Fibroblast of villous mesenchyme (primary cell): ENCODE measurements at places on chromosomes 5 and 9.
A peak's percentile ranks its signal among the peaks of the same experiment; 100 is the strongest.

DNA sequence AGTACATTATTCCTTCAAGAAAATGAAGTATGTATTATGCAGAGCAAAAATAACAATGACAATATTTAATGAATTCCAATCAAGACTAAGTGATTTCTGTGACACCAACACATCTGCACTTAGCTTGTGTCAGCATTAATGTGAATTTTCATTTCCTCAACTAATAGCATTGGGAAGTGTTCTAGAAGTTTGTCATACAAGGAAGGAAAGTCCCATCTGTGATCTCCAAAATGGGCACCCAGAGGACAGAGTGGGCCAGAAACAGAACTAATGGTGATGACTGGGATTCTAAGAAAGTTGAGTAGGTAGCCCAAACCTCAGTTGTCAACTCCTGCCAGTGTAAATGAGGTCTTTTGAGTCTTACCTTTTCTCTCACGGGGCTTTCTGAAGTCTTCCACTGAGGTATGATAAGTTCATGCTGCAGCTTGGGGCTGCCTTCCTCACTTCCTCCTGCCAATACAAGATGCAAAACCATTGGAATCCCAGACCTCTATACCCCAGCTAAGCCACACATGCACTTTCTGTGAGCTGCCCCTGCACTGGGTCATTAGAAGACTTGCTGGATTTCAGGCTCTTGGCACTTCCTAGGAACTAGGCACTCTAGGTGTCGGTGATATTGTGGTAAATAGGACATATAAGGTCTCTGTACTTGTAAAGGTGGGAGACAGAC lies 4.9 kb downstream of the ADAM19 start:
- DNase-seq, result no peak

DNA sequence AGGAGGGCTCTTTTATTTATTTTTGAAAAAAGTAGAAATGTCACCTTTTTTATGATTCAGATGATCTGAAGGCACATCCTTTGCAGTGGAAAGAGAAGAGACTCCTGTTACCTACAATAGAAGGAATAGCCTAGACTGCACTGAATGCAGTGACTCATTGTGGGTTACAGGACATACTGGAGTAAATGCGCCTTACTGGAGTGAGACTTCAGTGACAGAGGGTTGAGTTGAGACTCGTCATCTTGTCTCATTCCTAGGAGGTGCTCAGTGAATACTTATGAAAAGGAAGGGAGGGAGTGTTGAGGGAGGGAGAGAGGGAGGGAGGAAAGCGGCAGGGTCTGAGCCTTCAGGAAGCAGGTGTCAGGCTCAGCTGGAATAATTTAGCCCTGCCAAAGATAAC lies 25.2 kb downstream of the ANKRA2 start:
- DNase-seq, result no peak

- no peak for DNase-seq
Observed at GRCh38 chr5:174397206-174397605, 327.2 kb upstream of the MSX2 start.

GRCh38 chr5:150641824-150642566 lies 1.5 kb downstream of the SYNPO start:
- DNase-seq, result no peak

DNA sequence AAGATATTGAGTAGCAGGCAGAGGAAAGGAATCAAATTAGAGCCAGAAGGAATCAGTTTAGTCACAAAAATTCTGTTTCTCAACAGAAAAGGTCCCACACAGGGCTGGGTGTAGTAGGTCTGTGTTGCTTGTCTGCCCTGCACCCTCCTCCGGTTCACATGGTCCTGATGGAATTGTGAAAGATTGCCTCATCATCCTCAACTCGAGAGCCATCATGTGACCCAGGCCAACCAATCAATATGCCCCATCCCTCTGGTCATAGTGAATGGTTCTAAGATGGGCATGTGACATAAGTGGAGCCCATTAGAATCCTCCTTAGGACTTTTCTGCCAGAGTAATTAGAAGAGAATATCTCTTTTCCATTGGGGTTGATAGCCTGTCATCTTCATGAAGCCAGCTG lies 56.7 kb upstream of the RAD23B start:
- peak; percentile 25 for DNase-seq

- DNase-seq, result no peak
Observed at GRCh38 chr5:946720-947625, 54.3 kb downstream of the TRIP13 start.

- peak; percentile 49 for DNase-seq
Observed at GRCh38 chr5:14109041-14109747, 33.9 kb upstream of the TRIO start.

DNA sequence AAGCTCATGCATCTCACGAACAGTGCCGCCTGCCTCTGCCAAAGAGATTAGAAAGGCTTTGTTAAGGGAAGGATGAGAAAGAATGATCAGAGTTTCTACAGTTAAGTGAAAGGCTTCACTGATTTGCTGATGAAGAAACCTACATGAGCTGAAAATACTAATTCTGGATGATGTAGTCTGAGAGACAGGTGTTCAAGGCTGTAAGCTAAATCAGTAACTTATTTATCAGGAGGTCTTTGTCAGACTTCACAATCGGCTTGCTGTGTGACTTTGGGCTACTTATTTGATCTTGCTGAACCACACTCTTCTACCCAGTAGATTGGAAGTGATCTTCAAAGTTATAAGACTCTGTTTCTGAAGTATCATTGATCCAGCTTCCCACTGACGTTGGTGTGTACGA lies 264.2 kb downstream of the RAB3C start:
- DNase-seq, result no peak

DNA sequence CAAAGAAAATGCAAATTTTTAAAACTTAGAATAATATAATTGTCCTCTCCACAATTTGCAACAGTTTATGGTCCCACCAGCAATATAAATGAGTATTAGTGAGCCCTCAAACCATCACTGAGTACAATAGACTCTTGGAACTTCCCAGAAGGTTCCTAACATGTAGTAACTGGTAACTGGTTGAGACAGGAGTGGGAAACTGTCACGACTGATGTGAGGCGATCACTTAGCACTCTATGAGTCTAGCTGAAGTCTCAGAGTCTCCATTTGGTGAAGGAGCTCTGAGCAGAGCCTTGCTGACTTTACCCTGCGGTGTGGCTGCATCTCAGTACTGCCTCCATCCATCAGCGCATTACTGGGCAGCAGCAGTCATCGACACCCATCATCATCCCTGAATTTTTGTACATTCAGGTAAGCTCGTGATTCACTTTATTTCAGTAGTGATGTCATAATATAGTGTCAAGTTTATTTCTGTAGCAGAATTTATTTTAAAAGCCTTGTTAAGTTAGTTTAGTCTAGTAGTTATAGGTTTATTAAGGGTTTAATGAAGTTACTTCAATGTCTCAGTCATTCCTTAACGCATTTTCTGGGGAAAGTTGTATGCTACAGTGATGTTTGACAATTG lies 76.6 kb upstream of the ABCA1 start:
- DNase-seq, result no peak

GRCh38 chr9:91032121-91032531 lies 230.5 kb downstream of the SYK start:
- no peak for DNase-seq

DNA sequence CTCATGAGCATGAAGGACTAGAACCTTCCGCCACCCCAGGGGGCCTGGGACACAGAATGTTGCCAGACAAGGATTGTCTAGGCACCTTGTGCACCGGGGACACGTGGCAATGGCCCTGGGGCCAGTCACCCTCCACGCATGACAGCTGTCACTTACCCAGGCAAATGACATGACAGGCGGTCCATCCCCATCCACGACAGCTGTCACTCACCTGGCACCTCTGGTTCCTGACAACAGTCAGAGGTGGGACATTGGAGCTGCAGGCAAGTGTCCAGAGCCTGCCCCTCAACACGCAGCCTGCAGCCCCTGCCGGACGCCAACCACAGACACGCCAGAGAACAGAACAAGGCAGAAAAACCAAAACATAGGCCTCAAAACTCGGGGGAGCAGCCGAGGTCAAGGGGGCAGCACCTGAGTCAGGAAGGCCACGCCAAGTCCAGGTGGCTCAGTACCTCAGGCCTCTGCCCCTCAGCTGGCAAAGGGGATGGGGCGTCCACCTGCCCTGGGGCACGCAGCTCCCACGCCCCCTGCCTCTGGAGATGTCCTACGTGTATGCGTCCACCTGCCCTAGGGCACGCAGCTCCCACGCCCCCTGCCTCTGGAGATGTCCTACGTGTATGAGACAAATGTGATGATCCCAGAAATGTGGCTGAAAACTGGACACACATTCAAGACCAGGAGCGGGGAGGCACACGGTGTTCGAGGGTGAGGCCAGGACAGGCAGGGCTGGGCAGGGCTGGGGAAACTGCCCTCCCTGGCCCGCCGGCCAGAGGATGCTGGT lies 14.5 kb downstream of the VAV2 start:
- no peak for DNase-seq

DNA sequence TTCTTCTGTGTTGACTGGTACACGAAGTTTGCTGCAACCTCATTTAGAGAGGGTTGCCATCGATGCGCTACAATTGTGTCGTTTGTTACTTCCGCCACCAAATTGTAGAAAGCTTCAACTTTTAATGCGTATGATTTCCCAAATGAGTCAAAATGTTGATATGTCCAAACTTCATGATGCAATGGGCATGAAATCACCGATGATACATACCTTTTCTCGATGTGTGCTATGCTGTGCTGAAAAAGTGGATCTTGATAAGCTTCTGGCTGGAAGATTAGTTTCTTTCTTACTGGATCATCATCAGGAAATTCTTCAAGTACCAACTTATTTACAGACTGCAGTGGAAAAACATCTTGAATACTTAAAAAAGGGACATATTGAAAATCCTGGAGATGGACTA lies 65.7 kb downstream of the TMEM38B start:
- DNase-seq, result no peak

GRCh38 chr5:4116834-4117233 lies 521.2 kb downstream of the IRX1 start:
- DNase-seq, result no peak

- peak; percentile 25 for DNase-seq
Observed at GRCh38 chr9:68981789-68982188, 32.1 kb downstream of the PRKACG start.

DNA sequence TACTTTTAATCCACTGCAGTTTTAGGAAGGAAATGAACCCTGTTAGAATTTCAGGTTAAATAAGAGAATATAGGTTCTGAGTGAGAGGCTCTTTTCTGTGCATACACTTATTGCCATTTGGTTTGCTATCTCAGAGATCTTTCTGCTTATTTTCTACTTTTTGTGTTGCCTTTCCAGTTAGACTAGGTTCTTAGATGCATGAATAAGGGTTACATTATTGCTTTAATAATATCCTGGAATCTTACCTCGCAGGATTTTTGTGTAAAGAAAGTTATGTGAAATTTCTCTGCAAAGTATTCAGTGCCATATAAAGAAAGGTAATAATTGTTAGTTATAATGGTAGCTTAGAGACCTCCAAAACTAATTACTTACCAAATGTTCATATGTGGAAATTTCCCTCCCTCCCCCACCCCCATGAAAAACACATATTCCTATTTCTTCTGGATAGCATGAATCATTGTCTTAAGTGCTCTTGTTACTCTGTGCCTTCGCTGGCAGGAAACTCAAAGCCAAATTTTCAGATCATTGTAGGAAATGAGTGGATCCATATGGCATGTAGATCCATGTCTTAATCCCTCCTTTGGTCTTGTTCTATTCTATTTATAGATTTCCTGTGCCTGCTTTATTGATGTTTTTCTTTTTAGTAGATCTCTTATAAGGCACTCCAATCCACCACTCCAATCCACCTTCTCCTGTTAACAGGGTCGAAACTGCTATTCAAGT lies 2.7 kb upstream of the APBA1 start:
- DNase-seq, result peak; percentile 42

GRCh38 chr5:87541033-87541432 lies 128.3 kb upstream of the CCNH start:
- DNase-seq, result peak; percentile 12

DNA sequence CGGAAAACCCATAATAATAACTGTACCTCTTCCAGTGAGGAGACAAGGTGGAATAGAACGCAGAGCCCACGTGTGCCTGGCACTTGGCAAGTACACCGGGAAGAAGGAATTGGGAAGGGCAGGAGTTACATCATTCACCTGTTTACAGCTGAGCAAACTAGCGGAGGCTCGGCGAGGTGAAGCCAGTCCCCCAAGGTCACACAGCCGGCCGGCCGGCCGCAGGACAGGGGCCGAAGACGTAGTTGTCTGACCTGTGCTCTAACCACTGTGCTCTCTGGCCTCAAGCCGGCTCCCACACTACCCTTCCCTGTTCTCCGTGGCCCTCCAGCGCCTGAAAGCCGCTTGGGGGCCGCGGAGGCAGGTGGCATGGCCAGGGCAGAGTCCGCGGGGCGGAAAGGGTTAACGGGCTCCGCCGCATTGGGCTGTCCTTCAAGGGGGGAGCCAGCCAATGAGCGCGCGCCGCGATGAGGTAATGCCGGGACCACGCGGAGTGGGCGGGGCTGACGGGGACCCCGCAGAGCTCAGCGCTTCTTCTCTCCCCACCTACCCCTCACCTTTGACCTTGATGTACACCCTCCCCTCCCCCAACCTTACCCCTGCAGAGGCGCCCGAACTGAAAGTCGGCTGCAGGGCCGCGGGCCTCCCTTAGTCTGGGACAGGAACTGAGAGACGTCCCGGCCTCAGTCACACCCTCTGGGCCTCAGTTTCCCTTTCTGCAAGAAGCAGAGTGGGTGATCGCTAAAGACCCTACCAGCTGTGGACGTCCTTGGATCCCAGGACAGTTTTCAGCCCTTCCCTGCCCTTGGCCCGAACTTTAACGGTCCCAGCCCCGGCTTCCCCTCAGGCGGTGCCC lies 125.1 kb downstream of the C9orf50 start:
- peak; percentile 91 for DNase-seq

- no peak for DNase-seq
Observed at GRCh38 chr9:35882996-35883395, 12.8 kb upstream of the OR13J1 start.

DNA sequence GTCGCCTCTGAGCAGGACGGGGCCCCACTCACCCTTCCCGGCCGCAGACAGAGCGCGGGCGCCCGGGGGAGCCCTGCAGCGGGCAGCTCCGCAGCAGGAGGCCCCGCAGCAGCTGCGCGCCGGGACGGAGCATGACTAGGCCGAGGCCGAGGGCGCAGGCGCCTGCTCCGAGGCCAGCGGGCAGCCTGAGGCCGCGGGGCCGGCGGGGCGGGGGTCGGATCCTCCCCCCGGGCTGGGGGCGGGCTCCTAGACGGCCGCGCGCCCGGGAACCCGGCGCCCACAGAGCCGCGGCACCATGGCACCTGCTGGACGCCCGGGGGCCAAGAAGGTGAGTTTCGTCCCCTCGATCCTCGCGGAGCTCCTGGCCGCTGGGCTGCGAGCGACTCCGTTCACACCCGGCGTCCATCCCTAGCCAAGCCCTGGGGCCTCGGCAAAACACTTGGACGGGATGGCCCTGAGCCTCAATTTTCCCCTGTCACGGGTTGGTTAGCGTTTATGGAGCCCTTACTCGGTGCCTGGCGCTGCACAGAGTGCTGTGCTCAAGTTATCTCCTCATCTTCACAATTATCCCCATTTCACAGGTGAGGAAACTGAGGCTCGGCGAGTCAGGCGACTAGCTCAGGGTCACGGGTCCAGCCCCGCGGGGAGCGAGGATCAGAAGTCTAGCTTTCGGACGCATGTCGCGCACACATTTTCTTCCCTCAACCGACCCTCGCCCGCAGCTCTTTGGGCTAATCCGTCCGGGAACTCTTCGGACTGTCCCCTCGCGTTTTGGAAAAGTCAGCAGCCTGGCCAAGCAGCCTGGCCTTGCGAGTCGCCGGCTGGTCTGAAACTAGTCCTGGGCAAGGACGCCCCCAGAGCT lies at the start of the genes BHMT2 and DMGDH:
Gene BHMT2 (plus strand): TSS at position 280 of the 862 bp plus-strand sequence. CDS start 16 bp downstream, at position 296.
Gene DMGDH (minus strand): TSS at position 187 of the 862 bp plus-strand sequence. CDS start 54 bp downstream, at position 133.
- peak; percentile 33 for DNase-seq

GRCh38 chr5:122462486-122462885 lies 150.4 kb downstream of the SNCAIP start:
- DNase-seq, result no peak

- DNase-seq, result peak; percentile 41
Observed at GRCh38 chr5:129506086-129506485, 46.0 kb downstream of the ADAMTS19 start.

- DNase-seq, result no peak
Observed at GRCh38 chr9:99351647-99352046, 129.6 kb downstream of the SEC61B start.
